ENCODE measurements at places on chromosomes 12 and 14. TPM values are rescaled to one million over a fixed set of nuclear protein-coding genes. Genes with fewer than 3 reads are reported as not detected.
A peak's percentile ranks its signal among the peaks of the same experiment; 100 is the strongest.

- DNase-seq = no peak
These were observed 50.9 kb downstream of the BTG1 start for GRCh38 chr12:92094751-92095161.

DNA sequence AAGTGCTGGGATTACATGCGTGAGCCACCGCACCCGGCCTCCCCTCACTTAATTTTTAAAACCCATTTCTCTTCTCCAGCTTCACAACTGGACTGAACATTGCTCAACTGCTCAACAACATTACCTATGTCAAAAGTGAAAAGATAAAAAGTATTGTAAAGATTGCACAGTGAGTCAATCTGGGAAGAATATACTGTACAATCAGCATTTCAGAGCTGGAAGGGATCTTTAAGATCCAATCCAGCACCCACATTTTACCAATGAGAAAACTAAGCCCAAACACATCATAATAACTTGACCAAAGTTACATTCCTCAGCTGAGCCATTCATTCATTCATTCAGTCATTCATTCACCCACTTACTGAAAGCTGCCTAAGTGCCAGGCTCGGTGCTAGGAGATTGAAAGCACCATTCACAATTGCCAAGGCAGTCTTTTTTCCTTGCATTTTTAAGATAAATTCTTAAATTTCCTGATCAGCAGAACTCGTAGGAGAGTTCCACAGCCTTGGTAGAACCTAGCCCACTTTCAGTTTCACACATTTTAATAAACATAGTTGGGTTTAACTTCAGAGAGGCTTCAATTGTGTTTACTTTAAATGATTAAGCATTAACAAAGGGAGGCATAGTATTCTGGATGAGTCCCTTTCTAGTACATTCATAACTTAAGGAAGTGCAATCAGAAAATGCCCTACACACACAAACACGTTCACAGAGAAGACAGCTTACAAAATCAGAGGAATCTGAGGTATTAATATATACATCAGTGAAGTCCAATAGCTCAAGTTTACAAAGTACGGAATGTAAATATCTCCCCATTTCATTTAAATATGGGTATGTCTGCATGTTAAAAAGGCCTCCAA, 3.0 kb downstream of the GALNT4 start:
- no peak for DNase-seq

DNA sequence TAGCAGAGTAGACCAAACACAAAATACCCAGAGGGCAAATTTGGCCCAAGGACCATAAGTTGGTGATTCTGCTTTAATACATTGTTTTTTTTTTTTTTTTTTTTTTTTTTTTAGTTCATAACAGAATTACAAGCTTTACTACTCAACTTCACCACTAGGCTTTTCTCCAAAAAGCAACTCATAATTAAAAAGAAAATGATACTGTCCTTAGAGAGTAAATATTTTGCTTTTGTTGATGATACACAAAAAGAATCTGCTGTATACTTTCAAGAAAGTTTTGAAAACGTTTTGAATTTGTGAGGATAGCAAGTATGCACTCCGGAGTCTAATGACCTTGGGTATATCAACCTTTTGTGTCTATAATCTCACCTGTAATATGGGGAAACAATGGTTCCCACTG, 68.9 kb upstream of the LMO3 start:
- no peak for DNase-seq

GRCh38 chr14:105442834-105443233, 23.2 kb downstream of the MTA1 start:
- no peak for DNase-seq

- peak; percentile 45 for DNase-seq
These were observed 57.0 kb downstream of the NCOR2 start for GRCh38 chr12:124510301-124510970.

DNA sequence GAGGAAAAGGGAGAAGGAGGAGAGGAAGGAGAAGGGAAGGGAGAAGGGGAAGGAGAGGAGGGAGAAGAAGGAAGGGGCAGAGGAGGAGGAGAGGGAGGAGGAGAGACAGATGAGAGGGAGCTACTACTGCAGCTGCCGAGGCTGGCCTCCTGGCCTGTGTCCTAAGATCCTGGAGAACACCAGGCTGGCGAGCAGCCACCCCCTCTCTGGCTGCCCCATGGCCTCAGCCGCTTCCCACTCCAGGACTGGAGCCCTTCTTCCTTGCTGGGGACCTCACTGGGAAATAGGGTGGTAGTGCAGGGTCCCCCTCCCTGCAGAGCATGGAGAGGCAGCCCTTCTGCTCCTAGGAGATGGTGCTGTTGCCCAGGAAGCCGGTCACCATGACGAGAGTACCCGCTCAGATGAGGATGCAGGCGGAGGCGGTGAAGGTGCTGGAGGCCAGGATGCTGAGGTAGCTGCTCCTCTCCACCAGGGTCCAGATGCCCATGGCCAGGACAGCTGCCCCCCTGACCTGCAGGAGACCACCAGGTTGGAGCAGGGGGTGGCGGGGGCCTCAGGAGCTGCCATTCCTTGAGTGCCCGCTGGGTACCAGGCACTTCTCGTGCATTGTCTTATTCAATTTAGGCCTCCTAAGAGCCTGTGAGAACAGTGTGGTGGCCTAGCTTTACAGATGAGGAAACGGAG, 167.9 kb upstream of the PRMT8 start:
- no peak for DNase-seq

The PAPOLA gene
- total RNA-seq = 179 TPM

GRCh38 chr12:75603475-75603874, 92.1 kb upstream of the KRR1 start:
- DNase-seq = no peak

DNA sequence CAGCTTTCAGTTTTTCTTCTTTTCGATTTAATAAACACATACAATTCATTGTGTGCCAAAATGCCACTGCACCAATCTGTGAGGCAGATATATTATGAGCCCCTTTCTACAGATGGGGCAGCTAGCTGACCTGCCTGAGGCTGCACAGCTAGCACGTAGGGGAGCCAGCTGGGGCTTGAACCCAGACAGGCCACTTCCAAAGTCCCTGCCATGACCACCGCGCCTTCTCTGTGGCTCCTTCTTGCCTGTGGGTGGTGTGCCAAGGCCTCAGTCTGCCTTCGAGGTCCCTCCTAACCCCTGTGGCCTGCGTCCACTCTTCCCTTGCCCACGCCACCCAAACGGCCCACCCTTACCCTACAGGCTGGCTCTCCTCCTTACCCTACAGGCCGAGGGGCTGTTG, 16.2 kb downstream of the FAM222A start:
- DNase-seq = no peak

DNA sequence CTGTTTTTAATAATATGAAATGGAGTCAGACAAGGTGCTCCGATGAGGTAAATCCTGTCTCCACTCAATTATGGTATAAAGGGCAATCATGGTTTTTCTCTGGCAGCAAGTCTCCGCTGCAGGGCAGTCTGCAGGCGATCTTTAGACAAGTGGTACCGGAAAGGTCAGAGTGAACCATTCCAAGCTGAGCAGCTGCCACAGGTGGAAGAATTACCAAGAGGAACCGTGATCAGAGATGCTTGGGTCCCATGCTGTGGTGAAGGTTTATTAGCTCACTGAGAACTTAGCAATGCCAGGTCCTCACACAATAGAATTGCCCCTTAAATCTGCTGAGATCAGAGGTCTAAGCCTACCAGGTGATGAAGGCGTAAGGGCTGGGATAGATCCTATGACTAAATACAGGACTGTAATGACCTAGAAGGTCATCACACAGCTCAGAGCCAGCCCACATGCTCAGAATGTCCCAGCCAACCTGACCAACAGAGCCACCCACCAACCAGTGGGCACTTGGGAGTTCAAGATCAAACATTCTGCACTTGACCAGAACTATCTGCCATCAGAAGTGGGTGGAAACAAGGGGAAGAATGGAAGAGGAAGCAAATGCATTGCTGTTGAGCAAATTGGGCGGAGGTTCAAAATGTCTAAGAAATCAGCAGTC, 175.2 kb upstream of the BCL2L14 start:
- no peak for DNase-seq

GRCh38 chr12:116454950-116455447, 104.2 kb upstream of the MAP1LC3B2 start:
- no peak for DNase-seq

- peak; percentile 92 for DNase-seq
These were observed at the start of gene G2E3 for GRCh38 chr14:30558675-30559555. TSS of gene G2E3 (plus strand) at chr14:30559158. CDS start at chr14:30581080, 21,922 bp downstream.

DNA sequence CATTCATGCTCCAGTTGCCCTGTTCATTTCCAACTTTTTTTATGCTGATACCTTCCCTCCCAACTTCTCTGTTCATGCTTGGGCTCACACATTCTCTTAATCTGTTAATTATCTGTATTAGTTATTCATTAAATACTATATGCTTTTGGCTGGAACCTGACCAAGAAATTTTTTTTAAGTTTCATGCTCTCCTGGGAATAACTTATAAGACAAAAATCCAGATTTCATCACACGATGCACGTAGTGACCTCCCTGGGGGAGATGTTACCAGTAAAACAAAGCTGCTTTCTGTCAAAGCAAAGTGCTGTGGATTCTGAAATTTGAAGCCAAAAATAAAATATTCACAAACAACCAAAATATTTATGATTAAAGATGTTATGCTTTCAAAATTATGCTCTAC, 215.0 kb upstream of the USP15 start:
- DNase-seq = no peak

DNA sequence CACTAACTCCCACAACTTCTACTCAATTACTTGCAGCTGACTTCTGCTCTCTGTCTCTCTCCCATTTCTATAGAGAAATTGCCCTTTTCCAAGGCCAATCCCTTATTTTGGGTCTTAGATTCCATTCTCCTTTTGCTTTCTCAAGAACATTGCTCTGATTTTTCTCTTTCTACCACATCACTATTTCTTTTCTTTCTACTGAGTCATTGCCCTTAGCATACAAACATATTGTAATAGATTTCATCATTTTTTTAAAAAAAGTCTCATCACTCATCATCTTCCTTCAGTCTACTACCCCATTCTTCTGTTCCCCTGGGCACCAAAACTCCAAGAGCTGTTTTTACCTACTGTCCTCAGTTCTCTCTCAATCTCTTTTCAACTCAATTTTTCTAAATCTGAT, 4.4 kb upstream of the KCNA1 start:
- no peak for DNase-seq

- no peak for DNase-seq
These were observed 30.6 kb upstream of the SLC2A3 start for GRCh38 chr12:7966563-7966962.

Data from transverse colon (tissue), 4 donors.